ENCODE measurements at places on chromosomes 12 and 14.

- DNase-seq, result peak; percentile 74
Measured at GRCh38 chr14:57847096-57847495, 18.8 kb downstream of the SLC35F4 start.

DNA sequence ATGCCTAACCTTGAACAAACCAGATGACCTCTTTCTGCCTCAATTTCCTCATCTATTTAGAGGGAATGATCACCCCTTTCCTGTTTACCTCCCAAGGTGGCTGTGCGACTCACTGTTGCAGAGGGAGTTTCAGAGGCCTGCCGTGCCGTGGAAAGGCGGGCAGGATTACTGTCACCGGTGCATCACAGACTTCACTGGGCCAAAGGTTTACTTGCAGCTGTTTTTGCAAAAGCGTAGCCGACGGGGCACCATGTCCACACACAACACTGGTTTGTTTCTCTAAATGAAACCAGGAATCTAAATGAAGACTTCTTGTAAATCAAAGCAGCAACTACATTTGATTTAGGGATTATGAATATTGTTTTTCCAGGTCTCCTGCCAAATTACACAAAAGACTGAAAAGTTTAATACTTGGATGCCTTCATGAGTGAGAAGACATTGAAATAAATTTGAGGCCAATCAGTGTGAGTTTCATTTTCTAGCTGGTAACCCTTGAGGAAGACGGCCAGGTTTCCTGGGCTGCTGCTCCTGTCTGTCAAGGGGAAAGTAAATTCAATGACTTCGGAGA is 696.1 kb upstream of the TMEM132C start:
- DNase-seq, result no peak

- no peak for DNase-seq
Measured at GRCh38 chr12:100565987-100566545, 7.4 kb upstream of the GAS2L3 start.

GRCh38 chr12:42217656-42218055 is 20.4 kb downstream of the YAF2 start:
- peak; percentile 26 for DNase-seq

- no peak for DNase-seq
Measured at GRCh38 chr12:4472046-4472445, 26.4 kb upstream of the FGF6 start.

GRCh38 chr14:88095791-88096190 is 90.9 kb downstream of the GPR65 start:
- no peak for DNase-seq

DNA sequence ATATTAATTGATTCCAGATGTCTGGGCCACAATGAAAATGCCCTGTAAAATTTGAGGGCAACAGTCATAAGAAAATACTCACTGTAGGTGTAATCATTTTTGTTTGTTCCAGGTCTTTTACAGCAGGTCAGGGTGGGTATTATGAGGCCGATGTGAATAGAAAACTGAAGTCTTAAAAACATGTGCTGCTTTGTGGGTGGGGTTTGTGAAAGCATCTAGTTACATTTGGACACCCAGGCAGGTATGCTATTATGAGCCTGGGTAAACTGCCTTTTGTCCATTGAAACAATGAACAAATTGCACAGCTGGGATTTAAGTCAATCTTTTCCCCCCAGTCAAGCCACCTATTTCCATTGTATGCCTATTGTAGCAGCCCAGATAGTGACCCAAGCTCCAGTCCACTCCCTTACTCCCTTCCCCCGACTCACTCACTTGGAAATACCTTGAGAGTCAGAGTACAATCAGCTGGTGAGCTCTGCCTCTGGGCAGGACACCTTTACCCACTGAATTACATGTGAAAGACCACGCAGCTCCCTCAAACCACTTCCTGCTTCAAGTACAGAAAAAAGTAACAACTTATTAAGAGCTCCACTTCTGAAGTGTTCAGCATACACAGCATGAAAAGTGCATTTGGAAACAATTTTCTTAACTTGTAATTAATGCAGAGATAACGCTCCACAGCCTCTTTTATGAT is 1.8 kb downstream of the IGF1 start:
- DNase-seq, result no peak

DNA sequence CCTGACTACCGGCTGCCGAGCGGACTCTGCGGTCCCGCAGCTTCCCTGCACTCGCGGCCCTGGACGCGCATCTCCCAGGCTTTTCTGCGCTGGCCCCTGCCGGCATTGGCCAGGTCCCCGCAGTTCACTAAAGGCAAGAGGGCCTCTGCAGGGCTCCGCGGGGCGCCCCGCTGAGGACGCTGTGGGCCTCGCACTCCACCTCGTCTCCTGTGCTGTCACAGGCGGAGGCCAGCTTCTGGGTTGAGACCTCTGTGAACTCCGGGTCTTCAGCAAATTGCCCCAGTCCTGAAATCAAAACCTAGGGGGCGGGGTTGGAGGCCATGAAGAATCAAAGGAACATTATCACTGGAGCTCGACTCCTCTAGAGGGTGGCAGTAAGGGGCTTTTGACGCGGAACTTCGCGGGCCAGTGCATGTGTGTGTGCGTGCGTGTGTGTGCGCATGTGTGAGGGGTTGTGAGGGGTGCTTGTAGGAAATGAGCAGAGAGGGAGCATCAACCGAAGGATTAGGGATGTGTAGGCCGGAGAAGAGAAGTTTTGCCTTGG is 68.5 kb upstream of the CAPRIN2 start:
- no peak for DNase-seq

DNA sequence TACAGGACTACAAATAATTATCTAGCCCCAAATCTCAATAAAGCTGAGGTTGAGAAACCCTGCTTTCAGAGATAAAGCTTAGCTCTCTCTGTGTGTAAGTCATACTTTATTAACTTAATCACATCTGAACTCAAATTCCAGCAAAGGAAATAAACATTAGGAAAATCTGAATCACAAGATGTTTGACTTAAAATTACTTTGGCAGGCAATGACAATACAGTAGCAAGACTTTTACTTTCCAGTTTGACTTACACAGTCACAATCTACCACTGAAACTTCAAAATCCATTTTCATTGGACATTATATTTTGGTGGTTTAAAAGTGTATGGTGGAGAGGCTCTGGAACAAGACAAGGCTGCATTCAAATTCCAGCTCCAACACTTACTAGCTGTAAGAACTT is 11.4 kb downstream of the TMEM116 start:
- DNase-seq, result no peak

- no peak for DNase-seq
Measured at GRCh38 chr12:32273712-32274111, 125.6 kb upstream of the FGD4 start.

GRCh38 chr14:25953532-25954139 is 644.2 kb downstream of the NOVA1 start:
- DNase-seq, result peak; percentile 67

- no peak for DNase-seq
Measured at GRCh38 chr12:78241446-78241845, 410.8 kb downstream of the NAV3 start.

DNA sequence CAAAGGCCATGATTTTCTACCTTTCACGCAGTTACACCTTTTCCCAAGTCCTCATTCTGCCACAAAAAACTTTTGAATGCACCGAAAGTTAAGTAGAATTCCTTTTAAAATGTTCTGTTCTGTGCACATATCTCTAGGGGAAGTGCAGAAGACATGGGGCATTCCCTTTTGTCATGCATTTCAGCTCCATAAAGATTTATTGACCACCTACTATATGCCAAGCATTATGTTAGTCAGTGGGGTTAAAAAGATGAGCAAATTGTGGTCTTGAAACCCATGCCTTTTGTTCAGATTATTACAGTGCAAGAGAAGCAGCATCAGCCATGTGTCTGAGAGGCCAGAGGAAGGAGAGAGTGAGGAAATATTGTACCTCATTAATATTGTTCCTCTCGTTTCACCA is 338.5 kb downstream of the RGS6 start:
- no peak for DNase-seq

DNA sequence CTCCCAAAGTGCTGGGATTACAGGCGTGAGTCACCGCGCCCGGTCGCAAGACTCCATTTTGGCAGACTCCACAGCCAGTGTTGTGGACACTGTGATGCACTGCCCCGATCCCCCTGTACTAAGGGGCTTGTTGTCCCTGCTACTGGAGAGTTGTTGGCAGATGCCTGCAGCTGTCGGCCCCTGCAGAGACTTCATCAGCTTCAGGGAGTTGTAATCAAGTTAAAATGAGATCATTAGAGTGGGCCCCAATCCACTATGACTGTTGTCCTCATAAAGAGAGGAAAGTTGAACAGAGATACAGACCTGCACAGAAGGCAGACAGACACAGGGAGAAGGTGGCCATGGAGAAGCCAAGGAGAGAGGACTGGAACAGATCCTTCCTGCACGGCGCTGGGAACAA is 23.7 kb upstream of the TUBA1A start:
- no peak for DNase-seq

GRCh38 chr12:108896336-108896735 is 16.4 kb downstream of the DAO start:
- DNase-seq, result no peak

DNA sequence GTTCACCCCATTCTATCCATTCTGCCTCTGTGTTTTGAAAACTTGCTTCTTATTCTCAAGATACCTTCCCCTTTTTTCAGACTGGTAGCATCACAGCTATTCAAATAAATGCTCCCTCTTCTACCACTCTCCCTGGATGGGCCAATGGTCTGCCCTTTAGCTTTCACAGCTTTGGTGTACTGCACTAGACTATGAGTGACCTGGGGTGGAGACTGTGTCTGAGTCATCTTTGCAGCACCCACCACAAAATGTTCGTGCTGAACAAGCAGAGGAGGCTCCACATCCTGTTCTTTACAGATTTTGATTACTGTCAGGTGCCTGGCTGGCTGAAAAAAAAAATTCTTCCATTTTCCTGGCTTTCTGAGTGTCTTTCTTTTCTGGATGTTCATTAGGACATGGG is 1104.1 kb upstream of the TMEM132C start:
- no peak for DNase-seq

DNA sequence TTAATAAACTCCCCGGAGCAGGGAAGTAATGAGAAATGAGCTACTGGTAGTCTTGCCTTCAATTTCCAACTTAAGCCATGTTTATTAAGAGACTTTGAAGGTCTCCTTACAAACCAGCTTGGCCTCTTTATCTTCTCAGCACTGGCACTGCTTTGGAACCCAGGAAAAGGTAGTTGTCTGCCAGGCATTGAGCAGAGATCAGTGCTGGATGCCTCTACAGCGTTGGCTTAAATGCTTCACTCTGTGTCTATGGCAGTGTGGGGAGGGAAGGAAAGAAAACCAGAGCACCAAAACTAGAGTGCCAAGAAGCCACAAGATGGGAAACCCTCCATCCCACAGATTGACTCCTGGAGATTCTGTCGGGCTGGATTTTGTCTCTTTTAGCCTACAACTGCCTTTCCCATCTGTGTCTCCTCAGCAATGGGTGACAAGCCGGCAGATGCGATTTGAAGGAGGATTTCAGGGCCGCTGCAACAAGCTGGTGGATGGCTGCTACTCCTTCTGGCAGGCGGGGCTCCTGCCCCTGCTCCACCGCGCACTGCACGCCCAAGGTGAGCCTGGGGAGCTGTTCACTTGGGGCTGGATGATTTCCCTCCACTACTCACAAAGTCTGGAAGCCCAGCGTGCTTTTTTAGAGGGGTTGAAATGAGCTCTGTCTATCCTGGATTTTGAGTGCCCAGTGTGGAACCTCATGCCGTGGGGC is 57.3 kb downstream of the FNTB start:
- DNase-seq, result no peak

DNA sequence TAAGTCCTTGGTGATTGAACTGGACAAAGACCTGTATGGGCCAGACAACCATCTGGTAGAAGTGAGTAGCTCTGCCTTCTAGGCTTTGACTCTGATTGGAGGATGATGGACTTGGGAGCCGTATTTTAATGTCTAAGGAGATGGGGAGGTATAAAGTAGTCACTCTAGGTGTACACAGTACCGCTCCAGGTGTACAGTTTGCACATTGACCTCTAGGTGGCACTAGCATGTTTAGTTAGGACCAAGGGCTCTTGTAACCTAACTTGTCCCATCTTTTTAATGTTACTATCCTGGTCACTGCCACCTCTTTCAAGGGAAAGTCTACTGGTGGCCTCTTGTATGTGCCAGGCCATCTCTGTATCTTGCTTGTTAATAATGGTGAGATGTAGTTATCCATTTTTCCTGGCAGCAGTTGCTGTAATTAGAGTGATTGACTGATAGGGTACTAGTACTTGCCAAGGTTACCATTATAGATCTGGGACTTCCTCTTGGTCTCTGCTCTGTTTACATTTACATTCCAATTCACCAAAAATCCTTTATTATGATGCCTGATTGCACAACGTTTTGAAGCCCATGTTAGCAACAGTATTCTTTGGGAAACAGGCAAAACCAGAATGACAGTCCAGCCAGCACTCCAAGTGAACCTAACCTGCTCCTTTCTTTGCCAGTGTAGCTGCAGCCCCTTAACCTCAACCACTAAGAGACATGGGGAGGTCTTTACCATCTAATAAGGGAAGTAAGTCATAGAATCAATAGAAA is 3.6 kb downstream of the SMARCD1 start:
- no peak for DNase-seq

GRCh38 chr14:89855961-89856656 is 98.4 kb downstream of the EFCAB11 start:
- peak; percentile 83 for DNase-seq

DNA sequence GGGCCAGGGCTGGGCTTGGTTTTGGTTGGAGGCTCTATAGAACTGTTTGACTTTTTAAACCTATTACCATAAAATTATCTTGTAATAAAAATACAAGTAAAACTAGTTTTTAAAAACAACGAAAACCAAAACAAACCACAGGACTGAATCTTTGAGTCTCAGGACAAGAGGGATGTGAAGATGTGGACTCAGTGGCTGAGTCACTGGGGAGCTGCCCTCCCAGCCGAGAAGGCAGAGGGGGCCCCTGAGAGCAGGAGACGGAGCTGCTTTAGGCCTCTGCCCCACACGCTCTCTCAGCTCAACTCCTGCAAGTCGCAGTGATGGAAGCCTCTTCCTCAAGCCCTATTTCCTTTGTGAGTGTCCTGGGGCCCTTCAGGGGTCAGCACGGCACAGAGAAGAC is 59.0 kb downstream of the CDC42BPB start:
- DNase-seq, result no peak

DNA sequence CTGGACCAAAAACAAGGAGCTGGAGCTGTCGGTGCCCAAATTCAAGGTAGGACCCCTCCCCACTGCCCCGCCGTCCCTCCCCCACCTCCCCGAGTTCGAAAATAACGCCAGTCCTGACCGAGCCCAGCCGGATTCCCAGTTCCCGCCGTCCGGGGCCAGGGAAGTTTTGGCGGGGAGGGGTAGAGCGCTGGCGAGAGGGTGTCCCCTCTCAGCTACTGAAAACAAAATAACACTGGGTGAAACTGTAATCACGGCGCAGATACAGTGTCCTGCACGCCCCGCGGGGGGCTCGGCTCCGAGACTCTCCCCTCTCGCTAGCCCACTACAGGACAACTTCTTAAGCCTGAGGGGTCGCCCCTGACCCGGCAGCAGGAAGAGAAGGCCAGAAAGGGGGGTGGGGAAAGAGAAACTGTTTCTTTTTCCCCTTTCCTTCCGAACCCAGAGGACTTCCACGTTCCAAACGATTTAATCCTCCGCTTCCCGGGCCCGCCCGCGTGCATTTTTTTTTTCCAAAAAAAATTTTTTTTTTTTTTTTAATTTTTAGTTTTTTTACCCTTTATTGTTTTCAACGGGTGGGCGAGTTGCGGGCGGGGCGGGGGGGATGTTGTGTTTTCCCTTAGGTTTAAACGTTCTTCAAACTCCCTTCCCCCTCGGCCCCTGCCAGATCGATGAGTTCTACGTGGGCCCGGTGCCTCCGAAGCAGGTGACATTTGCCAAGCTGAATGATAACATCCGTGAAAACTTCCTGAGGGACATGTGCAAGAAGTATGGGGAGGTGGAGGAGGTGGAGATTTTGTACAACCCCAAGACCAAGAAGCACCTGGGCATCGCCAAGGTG is 1.6 kb downstream of the SETD1B start:
- no peak for DNase-seq

- DNase-seq, result no peak
Measured at GRCh38 chr12:105508096-105508495, 177.6 kb downstream of the C12orf75 start.

Data from fibroblast of skin of left quadriceps (primary cell).